ENCODE measurements at places on chromosomes 1 and 21. TPM values are rescaled to one million over a fixed set of nuclear protein-coding genes. Genes with fewer than 3 reads are reported as not detected.

The SPRR2A gene
- not detected for total RNA-seq

The TMEM51 gene
- total RNA-seq: 6.3 TPM

The MASP2 gene
- not detected for total RNA-seq

The CHRNB2 gene
- total RNA-seq: under 0.01 TPM

The OLFML2B gene
- 0.11 TPM for total RNA-seq

The IQCC gene
- total RNA-seq: 0.54 TPM

The CPT2 gene
- 16.5 TPM for total RNA-seq

The FCRL1 gene
- not detected for total RNA-seq

The CRB1 gene
- under 0.01 TPM for total RNA-seq

The HLX gene
- not detected for total RNA-seq

The PLA2G5 gene
- total RNA-seq: not detected

The TRIM17 gene
- total RNA-seq: 3.1 TPM

The SLC5A9 gene
- not detected for total RNA-seq

The CRYBG2 gene
- 14.5 TPM for total RNA-seq

The CD52 gene
- not detected for total RNA-seq

The PTGER3 gene
- 0.39 TPM for total RNA-seq

The SLC45A3 gene
- total RNA-seq: 0.65 TPM

All from placental epithelial cell (primary cell).